Bronchial epithelial cell (primary cell): ENCODE measurements at places on chromosomes 13 and 19. TPM values are rescaled to one million over a fixed set of nuclear protein-coding genes. Genes with fewer than 3 reads are reported as not detected.
A peak's percentile ranks its signal among the peaks of the same experiment; 100 is the strongest.

- DNase-seq: no peak
These were observed 117.4 kb upstream of the FNDC3A start for GRCh38 chr13:48858122-48858902.

GRCh38 chr19:33275933-33276619 is 26.3 kb downstream of the CEBPA start:
- DNase-seq: no peak

GRCh38 chr19:49814010-49814409 is 918 bp upstream of the FUZ start:
- peak; percentile 29 for DNase-seq

GRCh38 chr13:52954838-52955237 is 73.8 kb upstream of the OLFM4 start:
- no peak for DNase-seq

DNA sequence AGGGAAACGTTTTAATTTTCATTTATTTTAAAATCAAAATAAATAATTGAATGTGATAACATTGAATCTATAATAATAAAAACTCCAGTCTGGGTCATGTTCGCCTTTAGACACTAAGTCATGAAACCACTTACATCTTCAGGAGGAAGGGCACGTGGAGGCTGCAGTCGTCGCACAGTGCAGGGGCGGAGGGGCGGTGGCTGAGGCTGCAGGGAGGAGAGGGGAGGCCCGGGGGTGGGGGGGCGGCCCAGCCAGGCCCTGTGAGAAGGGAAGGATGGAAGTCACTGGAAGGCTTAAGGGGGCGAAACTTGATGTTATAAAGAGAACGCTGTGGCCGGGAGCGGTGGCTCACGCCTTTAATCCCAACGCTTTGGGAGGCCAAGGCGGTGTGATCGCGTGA is 14.9 kb upstream of the LATS2 start:
- DNase-seq: no peak

- no peak for DNase-seq
These were observed 513.2 kb upstream of the NBEA start for GRCh38 chr13:34428911-34429310.

DNA sequence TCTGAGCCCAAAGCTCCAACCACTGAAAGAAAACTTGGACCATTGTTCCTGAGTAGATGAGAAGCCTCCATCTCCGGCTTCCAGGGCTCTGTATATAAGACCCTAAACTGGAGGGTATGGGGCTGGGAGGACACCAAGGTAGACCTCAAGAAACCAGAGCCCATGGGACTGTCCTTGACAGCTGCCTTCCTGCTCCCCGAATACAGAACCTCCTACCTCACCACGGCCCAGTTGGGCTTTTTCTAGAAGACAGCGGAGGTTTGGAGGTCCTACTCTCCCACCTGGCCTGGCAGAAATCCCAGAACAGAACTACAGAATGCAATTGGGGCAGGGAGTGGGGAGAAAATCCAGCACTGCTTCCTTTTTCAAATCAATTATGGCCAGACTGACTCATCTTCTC is 177.3 kb upstream of the ZNF507 start:
- no peak for DNase-seq

- DNase-seq: no peak
These were observed 66.7 kb downstream of the KATNAL1 start for GRCh38 chr13:30240608-30241007.

DNA sequence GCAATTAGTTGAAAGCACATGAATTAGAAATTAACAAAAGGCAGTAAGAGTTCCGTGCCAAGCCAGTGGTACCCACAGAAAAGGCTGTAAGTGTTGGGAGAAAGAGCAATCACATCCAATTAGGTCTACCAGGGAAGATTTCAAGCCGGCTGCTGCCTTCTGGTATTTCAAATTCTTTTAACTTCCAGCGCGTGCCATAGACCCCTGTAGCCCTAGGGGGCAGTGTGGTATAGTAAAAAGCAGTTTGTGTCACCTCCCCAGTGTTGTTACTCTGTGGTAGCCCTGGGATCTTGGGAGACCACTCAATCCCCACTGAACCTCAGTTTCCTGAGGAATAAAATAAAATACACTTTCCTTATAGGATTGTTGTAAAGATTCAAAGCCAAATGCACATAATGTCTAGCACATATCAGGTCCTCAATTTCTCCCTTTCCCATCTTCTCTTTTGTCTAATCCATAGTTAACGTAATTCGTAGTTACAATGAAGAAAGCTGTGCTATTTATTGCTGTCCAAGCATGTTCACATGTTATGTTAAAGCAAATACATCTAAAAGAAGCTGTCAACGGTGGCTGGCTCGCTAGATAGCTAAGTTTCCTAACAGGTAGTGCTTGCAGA is 230.2 kb downstream of the TDRD3 start:
- DNase-seq: peak; percentile 31

GRCh38 chr13:51626749-51627148 is 42.5 kb downstream of the WDFY2 start:
- no peak for DNase-seq

- peak; percentile 33 for DNase-seq
These were observed at the start of gene WTIP for GRCh38 chr19:34480971-34481841. Gene WTIP (plus strand): TSS chr19:34481758. CDS start chr19:34481975, 217 bp downstream.

DNA sequence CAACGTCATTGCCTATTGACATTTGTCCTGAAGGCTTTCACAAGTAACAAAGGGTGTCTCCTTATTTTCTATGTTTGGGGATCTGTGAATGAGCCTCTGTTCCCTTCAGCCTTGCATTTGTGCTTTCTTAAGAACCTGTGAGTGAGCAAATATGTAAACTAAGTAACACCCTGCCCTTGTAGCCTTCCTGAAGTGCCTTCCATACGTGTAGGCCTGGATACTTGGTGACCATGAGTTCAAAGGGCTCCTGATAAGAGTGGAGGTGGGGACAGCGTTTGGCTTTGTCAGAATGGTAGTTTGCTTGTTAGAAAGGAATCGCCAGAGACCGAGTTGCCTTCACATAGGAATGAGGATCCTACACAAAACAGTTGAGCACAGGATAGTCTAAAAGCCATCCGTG is 14.5 kb upstream of the CCDC97 start:
- no peak for DNase-seq

- DNase-seq: no peak
These were observed 2.1 kb upstream of the MLNR start for GRCh38 chr13:49217962-49218492.

- DNase-seq: no peak
These were observed 3.6 kb upstream of the ASF1B start for GRCh38 chr19:14139944-14140343.

Gene UHRF1
- total RNA-seq: 2.4 and 5.3 TPM in 2 replicates

Gene ZNF528
- total RNA-seq: 15.8 and 32.5 TPM in 2 replicates

Gene MISP3
- total RNA-seq: 0.26 and 1.4 TPM in 2 replicates

Gene CYP2A7
- not detected in 2 replicates for total RNA-seq

Gene ERFL
- under 0.01 TPM in 2 replicates for total RNA-seq

Gene GIPC3
- not detected in 2 replicates for total RNA-seq

Gene TNFSF9
- total RNA-seq: 4.6 and 5.5 TPM in 2 replicates

Gene STX10
- total RNA-seq: 68.4 and 75.3 TPM in 2 replicates

Gene CGB2
- total RNA-seq: not detected in 2 replicates

Gene PCDH9
- 0.26 TPM in 2 replicates for total RNA-seq

Gene CYSLTR2
- total RNA-seq: not detected in 2 replicates

Gene GEMIN7
- 21.3 and 23.2 TPM in 2 replicates for total RNA-seq
